ENCODE measurements at places on chromosomes 11 and 22. TPM values are rescaled to one million over a fixed set of nuclear protein-coding genes. Genes with fewer than 3 reads are reported as not detected.

CCDC15 gene
- total RNA-seq, result 2.6 TPM

VPS37C gene
- total RNA-seq, result 11.0 TPM

YAP1 gene
- total RNA-seq, result 32.0 TPM

ZW10 gene
- 25.3 TPM for total RNA-seq

FGF4 gene
- not detected for total RNA-seq

DNA sequence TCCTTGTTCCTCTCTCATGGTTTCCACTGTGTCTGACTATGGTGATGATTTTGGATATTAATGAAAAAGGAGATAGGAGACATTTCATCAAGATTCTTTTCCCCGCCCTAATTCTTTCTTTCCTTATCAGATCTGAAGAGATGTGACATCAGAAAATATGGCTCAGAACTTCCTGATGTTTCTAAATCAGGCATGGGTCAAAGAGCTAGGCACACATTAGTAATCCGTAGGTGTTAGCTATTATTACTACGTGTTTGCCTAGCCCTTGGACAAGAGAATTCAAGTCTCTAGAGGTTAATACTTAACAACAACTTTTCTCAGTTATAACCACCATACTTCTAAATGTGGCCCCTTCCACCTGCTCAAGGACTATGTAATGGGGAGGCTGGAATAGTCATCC is 5.8 kb downstream of the JOSD1 start:
- DNase-seq, result no peak

DNA sequence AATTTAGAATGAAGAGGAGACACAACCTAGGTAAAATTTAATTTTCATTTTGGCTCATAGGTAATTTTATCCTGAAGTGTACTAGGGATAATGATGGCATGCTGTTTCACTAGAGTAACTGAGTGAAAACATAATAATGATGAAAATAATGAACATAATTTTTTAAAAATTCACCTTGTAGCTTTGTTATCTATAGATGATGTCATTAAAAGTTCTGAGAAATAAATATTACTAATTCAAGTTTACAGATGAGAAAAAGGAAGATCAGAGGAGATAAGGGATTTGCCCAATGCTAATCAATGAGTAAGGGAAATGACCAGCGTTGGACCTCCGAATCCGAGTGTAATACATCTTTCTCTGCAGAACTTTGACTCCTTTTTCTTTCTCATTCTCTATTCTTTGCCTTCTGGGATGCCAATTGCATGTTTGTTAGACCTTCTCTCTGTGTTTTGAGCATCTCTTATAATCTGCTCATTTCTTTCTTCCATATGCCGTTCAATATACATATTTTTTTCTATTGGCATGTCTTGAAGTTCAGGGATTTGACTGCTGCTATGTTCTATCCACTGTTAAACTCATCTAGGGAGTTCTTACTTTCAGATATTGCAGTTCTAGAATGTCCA is 186.5 kb downstream of the SNX19 start:
- no peak for DNase-seq

- no peak for DNase-seq
Measured at GRCh38 chr22:19998232-19998951, 18.2 kb downstream of the ARVCF start.

DNA sequence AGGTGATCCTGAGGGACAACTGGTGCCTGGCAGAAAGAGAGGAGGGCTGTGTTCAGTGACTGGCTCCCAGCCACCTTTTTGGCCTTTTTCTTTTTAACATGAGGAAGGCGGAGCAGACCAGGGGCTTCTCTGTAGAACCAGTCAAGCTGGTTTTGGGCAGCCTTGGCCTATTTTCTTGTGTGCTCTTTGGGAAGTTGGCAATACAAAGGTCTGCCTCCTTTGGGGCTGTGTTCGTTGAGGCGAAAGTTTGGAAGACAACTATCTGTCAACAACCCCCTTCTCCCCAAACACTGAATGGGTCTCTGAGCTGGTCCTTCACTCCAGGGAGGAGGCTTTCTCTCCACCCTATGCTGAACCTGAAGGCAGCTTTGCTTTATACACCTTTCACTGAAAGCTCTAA is 8.5 kb downstream of the MARK2 start:
- no peak for DNase-seq

GRCh38 chr11:80321786-80322185 is 881.0 kb upstream of the TENM4 start:
- no peak for DNase-seq

DNA sequence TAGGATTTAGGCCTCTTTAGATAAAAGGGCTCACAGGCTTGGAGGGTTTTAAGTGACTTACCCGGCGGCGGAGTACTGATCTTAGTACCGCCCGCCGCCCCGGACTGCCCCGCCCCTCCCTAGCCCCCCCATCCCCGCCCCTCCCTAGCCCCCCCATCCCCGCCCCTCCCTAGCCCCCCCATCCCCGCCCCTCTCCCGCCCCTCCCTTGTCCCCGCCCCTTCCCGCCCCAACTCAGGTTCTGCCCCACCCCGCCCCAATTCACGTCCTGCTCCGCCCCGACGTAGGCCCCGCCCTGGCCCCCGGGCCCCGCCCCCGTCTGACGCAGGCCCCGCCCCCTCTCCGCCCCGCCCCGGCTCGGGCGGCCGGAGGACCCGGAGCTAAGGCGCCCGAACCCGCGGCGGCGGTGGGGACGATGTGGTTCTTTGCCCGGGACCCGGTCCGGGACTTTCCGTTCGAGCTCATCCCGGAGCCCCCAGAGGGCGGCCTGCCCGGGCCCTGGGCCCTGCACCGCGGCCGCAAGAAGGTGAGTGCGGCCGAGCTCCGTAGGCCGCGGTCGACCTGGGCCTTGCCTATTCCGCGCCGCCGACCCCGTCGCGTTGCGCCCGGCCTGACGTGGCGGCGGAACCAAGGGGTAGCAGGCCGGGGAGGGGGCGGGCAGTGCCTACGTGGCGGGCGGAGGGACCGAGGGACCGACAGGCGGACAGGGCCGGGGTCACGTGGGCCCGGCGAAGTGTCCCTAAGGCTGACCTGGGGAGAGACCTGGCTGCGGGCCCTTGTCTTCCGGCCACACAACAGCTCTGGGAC is at the start of gene SCYL1:
SCYL1 (plus strand) TSS at position 343 of the 805 bp plus-strand sequence; CDS start at position 414, 71 bp downstream.
- no peak for DNase-seq

DNA sequence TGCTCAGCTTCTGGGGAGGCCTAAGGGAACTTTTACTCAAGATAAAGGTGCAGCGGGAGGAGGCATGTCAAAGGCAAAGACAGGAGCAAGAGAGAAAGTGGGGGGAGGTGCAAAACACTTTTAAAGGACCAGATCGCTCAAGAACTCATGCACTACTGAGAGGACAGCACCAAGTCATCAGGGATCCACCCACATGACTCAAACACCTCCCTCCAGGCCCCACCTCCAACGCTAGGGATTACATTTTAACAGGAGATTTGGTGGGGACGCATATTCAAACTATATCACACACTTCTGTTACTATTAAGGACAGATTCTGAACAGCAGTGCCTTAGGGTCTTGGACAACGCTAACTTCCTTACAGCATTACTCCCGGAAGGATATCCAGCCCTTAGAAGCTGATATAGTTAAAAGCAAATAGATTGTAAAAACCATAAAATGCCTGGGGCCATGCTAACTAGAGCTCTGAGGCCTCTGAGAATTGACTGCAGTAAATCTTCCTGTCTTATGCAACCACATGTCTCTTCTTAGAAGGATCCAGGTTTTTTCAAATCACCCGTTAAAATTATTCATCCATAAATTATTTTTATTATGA is 16.7 kb upstream of the ZC3H12C start:
- DNase-seq, result no peak

DNA sequence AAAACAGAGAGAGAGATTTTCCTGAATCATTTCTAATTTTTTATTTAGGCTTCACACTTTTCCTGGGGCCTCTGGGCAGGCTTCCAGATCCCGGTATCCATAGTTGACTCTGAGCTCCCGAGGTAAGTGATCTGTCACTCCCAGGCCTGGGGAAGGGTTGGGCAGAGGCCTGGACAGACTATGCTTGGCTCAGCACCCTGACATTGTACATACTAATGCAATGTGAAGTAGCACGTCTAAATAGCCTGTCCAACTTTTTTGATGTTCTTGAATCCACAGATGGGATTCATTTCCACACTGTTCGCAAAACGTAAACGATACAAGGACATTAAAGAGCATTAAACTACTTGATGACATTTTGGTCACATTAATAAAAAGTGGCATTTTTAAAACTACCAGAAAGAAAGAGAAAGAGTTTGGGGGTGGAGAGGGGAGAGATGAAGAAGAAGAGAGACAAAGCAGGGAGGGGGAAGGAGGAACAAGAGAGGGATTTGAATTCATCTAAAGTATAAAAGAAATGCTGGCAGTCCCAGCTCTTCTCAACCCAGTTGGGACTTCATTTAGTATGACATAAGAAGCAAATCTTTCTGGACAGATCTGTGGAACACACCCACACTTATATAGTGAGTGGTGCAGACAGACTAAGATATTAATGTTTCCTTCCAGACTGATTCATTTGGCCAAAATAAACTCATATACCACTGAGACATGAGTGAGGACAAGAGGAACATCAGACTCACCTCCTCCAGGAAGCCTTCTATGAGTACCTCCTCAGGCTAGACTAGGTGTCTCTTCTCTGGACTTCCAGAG is 514.2 kb downstream of the SOX6 start:
- DNase-seq, result no peak

DNA sequence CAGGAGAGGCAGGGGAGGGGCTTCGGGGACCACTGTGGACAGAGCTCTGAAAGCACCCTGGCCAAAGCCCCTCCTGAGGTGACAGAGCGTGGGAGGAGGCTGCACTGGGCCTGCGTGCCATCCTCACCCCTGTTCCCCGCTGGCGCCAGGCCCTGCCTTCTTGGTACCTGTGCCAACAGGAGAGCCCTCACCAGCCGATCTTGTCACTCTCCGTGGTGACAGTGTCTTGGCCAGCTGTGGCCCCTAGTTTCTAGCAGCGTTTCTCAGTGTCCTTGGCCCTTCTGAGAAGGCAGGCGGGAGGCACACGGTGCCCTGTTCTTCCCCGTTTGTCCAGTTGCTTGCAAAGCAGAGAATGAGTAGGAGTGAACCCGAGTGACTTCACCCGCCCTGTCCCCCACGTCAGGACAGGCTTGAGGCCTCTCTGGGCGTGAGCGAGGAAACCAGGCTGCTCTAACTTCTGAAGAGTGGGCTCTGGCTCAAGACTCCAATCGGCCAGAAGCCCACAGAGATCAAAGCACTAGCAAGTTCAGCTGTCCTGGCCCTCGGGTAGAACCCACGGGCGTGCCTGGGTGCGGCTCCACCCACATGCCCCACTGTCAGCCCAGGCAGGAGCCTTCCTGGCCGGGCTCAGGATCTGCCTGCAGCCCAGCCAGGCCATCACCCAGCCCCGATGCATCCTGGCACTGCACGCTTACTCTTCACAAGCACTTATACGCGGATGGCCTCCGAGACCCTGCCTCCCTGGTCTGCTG is 60.2 kb upstream of the EMID1 start:
- no peak for DNase-seq

- peak; percentile 84 for DNase-seq
Measured at GRCh38 chr11:20112291-20113148, 47.8 kb downstream of the DBX1 start.
